Left kidney (tissue), 8 donors: ENCODE measurements at places on chromosomes 3 and 15. TPM values are rescaled to one million over a fixed set of nuclear protein-coding genes. Genes with fewer than 3 reads are reported as not detected.

The CLEC3B gene
- 11.9 TPM for polyA plus RNA-seq

The CELF6 gene
- 5.1 TPM for polyA plus RNA-seq

GRCh38 chr15:75989045-75989444, 23.2 kb downstream of the NRG4 start:
- peak; percentile 3 for DNase-seq

- DNase-seq = peak; percentile 12
These were observed 194.1 kb upstream of the ARHGEF26 start for GRCh38 chr3:153927107-153927506.

The SLC51B gene
- 8.3 TPM for polyA plus RNA-seq

DNA sequence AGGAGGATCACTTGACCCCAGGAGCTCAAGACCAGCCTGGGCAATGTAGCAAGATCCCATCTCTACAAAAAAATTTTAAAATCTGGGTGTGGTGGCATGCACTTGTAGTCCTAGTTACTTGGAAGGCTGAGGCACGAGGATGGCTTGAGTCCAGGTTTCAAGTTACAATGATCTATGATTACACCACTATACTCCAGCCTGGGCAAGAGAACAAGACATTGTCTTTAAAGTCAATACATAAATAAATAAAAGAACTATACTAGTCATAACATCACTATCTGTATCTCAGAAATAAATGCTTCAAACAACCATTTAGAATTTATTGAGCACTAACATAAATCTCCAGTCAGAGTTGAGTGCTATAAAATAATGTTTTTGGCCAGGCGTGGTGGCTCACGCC, 8.5 kb upstream of the PHLDB2 start:
- DNase-seq = no peak
